ENCODE measurements at places on chromosomes 1 and 21.

DNA sequence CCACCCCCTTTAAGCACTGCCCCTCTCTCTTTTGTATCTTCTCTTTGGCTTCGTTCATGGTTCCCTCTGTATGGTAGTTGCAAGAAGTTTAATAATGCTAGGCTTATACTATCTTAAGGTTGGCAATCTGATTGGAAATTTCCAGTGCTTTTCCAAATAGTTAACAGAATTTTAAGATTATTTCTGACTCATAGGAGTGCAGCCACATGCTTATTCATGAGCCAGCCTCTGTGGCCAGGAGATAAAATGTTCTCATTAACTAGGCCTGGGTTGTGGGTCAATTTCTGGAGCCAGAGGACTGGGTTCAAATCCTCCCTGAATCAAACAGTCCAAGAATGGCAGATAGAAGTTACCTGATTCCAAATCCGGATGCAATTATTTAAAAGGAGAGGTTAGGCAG is 103.1 kb downstream of the ATP6V1G3 start:
- DNase-seq: no peak

DNA sequence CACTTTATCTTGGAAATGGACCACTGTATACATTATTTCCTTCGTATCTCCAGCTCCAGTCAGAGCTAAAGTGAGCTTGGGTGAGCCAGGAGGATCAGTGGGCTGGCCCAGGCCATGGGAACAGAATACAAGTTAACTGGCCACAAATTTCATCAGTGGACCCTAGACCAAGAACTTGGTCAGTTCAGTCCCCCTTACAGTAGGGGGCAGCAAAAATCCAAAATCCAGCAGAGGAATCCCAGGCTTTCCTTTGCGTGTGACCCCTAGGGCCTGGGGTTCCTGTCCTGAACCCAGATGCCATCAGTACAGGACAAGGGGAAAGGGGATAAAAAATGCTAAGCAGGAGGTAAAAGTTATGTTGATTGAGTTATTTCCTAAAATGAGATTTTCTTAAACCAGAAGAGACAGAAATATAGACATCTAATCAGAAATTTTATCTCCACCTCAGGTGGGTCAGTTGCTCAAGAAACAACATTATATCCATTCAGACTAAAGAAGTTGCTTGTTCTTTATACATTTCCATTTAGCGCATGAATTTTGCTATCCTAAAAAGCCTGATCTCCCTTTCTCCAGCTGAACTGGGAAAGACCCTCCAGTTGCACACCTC is 24.1 kb upstream of the LCE5A start:
- DNase-seq: no peak

DNA sequence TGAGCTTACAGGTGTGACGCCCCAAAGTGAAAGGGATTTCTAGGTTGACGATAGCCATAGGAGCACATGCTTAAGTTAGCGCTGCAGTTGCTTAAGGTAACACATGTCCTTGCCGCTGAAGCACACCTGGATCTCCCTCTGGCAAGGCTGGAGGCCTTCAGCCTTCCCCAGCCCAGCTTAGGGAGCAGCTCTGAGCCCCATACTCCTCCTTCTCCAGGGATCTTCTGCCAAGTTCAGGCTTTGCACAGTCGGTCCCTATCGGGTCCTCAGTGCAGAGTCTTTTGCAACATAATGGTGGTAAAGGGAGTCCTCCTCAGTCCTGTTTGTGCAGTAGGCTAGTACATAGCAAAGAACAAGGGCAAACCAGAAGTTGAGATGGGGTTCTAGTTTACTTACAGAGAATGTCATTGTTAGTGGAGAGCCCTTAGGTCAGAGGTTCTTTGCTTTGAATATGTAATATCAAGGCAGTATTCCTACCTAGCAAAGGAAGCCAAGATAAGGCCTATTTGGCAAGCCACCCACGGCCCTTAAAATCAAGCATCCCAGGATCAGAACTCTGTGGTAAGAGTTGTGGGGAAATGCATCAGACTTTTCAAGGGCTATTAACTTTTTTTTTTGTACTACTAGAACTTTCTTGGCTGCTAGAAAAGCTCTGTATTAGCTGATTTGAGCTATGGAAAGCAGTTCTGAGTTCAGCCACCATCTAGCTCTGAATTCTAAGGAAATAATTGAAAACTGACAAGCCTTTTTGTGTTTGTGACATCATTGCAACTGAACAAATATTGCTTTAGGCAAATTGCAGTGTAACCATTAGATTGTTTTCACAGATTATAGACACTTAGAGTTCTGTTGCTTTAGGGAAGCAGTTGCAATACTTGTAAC is 1.4 kb downstream of the EVA1C start:
- no peak for DNase-seq

GRCh38 chr1:173527151-173527826 is 50.2 kb downstream of the PRDX6 start:
- no peak for DNase-seq

DNA sequence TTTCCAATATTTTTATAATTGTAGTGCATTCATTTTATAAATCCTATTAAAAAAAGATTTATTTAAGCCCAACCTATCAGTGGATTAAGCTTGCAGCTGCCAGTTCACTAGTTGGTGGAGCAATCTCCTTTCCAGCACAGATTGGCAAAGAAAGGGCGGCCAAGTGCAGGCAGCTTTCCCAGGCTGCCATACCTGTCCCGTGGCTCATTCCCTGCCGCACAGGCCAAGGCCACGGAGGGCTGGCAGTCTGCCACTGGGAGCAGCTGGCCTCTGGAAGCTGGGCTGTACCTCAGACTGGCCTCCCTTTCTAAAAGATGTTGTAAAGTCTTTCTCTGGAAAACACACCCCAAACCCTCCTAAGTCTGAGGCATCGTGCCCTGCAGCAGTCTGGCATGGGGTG is 74.2 kb downstream of the SIM2 start:
- DNase-seq: no peak

GRCh38 chr1:201336711-201337450 is 40.6 kb downstream of the TNNT2 start:
- no peak for DNase-seq

- DNase-seq: no peak
Observed at GRCh38 chr1:17297991-17298390, 10.0 kb upstream of the PADI4 start.
